ENCODE measurements at places on chromosomes 1 and 21.

DNA sequence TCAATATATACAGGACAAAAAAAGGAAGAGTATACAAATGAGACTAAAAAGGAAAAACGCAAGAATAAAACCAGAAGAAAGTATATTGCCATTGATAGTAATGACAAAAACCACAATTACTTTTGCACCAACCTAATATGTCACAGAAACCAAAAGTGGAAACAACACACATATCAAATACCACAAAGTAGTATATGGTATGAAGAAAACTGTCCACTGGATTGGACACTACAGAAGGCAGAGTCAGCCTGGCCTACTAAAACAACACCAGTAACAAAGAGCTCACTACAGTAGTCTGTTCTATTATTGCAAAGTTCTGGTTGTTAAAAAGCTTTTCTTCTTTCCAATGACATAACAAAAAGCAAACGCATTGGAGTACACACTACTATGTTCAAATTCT is 17.7 kb downstream of the TESK2 start:
- DNase-seq: no peak

GRCh38 chr1:101364370-101365120 is 127.7 kb downstream of the S1PR1 start:
- no peak for DNase-seq

GRCh38 chr1:106768077-106768476 is 288.4 kb upstream of the PRMT6 start:
- no peak for DNase-seq

DNA sequence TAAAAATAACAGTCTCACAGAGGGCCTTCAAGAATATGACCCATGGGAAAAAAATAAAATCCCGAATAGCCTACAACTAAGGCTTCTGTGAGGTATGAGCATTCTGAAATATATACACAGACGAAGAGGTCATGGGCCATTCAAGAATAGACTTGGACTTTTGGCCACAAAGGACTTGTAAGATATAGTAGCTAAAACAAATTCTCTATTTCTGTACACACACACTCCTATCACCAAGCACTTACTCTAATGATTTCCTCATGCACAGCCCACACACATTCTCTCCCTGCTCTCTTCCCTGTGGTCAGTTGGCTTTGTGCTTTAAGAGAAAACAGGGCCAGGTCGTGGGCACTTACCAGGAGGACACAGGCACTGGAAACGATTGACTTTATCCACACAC is 69.7 kb upstream of the ADAM30 start:
- no peak for DNase-seq

GRCh38 chr1:231702331-231702730 is 75.7 kb downstream of the DISC1 start:
- no peak for DNase-seq

- peak; percentile 74 for DNase-seq
Measured at GRCh38 chr1:144101397-144102045, 129.7 kb upstream of the FAM72C start.

- DNase-seq: no peak
Measured at GRCh38 chr1:31084782-31085569, 19.5 kb upstream of the PUM1 start.

DNA sequence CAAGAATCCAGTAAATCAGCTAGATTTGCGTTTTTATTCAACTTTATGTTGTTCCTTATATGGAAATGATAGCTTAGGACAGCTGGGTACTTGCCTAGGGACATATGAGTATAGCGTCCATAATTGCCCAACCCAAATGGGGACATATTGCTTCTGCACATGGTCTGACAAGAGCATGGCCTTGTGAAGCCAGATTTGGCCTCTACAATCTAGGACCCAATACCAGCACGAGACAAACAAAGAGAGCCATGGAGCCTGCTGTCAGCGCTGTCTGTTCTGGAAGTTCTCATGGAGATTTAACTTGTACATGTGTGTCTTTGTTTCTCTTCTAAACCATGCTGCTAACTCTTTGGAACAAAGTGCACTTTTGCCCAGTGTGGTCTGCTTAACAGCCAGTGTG is 240.0 kb upstream of the CAMK1G start:
- DNase-seq: no peak

DNA sequence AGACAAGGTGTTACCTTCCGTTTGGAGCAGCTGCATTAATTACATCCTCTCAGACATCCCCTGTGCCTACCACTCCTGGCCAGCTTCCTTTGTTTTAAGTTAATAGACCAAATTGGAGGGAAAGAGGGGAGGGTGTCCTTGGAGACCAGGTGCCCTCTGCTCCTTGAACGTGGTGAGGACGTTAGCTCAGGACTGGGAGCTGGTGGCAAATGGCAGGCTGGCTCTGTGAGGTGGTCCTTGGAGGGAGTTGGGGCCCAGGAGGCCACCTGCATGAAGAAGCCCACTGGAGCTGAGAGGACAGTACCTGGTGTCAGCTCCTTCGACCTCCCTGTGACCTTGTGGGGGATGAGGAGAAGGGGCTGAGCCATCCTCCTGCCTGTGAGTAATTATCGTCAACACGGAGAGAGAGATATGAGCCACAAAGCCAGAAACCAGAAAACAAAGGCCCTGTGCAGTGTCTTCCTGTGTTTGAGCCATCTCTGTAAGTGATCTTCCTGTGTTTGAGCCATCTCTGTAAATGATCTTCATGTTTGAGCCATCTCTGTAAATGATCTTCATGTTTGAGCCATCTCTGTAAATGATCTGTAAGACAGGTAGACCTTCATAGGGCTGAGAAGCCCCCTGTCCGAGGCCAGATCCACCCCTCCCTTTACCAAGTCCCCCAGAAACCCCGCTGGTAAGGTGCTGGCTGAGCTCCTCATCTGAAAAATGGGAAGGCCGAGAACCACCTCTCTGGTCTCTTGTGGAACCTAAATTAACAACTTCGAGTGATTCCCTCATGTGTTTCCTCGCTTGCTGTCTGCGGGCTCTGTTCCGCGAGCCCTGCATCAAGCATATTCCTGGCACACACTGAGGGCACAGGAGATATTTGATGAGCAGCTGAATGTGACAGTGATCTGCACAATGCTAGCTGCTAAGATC is 126.0 kb downstream of the CAMTA1 start:
- no peak for DNase-seq

GRCh38 chr21:35239811-35240219 is 190.7 kb upstream of the RUNX1 start:
- no peak for DNase-seq

GRCh38 chr1:237981223-237981622 is 90.5 kb upstream of the ZP4 start:
- no peak for DNase-seq

- no peak for DNase-seq
Measured at GRCh38 chr1:167057241-167057688, 32.9 kb downstream of the GPA33 start.

DNA sequence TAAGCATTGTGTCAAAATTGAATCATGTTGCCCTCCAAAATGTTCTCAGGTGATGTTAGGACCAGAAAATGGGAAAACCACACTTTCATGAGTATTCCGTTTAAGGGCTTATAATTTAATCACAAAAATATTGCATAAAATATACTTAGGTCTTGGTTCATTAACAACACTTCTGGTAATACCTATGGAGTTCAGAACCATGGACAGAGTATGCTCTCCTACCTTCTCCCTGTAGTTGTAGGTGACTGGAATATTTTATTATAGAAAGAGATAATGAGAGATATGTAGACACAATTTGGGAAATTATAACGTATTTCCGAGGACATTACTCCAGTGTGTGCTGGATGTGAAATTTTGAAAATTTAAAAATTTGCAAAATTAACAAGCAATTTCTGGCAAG is 232.5 kb downstream of the NCAM2 start:
- DNase-seq: no peak

- no peak for DNase-seq
Measured at GRCh38 chr1:87044840-87045239, 130.4 kb downstream of the HS2ST1 start.

GRCh38 chr21:42097860-42098454 is 26.8 kb downstream of the UMODL1 start:
- peak; percentile 77 for DNase-seq

- no peak for DNase-seq
Measured at GRCh38 chr1:178055093-178055492, 38.8 kb upstream of the RASAL2 start.

GRCh38 chr1:211066781-211067384 is 67.1 kb downstream of the KCNH1 start:
- no peak for DNase-seq

GRCh38 chr21:36104317-36105300 is 30.3 kb upstream of the CBR3 start:
- DNase-seq: peak; percentile 52

DNA sequence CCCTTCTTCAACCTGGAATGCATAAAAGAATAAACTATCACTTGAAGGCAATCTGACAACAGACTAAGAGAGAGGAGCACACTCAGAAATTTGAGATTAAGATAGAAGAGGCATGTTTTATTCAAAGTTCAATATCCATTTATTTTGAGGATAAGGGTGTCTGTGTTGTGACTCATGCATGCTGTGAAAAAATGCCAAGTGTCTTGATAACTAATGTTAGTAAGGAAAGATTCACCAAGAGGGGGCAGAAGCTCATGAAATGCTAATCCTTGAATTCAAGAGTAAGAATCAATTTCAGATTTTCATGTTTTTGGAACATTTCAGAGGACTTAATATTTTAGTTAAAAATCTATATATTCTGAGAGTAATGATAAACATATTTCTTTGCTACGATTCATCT is 94.0 kb downstream of the IFI44 start:
- DNase-seq: no peak

GRCh38 chr1:20139776-20140612 is 871 bp downstream of the PLA2G2F start:
- DNase-seq: no peak

- DNase-seq: no peak
Measured at GRCh38 chr1:79711001-79711431, 704.5 kb upstream of the ADGRL4 start.

DNA sequence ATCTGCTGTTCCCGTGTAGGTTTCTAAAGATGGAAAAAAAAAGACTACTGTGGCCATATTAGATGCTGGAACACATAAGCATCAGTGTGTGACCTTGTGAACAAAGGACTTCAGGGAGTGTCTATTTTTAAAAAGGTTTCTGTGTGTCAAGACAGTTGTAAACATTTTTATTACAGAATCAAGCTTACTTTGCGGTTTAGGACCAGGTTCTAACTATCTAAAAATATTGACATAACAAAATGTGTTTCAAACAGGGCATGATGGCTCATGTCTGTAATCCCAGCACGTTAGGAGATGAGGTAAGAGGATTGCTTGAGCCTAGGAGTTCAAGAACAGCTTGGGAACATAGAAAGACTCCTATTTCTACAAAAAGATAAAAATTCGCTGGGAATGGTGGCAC is 7.1 kb upstream of the DDI2 start:
- DNase-seq: no peak

DNA sequence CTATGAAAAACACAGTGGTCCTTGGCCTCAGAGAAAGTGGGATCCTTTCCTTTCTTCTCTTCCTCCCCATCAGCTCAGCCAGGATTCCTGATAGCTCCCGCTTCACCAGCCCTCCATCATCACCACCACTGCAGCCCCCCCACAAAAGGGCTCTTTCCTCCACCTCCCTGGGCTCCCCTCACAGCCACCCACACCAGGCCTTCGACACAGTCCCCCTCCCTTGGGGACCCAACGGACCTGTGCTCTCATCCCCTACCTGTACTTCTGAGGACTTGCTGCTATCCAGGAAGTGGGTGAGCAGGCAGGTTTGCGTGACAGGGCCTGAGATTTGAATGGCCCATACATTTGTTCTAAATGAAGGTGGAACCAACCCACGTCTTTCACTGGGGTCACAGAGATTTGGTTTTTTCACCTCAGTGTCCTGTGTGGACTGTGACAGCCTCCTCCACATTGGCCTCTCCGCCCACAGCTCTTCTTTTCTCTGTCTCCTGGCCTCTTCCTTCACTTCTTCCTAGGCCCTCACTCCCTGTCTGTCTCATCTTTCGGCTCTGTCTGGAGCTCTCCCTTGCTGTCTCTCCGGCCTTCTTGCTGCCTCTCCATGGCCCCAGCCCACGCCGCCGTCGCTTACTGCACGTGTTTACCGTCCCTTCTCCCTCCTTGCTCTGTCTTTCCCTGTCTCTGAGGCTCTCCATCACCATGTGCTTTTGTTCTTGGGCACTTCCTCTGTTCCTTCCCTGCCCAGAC is 238.6 kb downstream of the FOXD2 start:
- DNase-seq: peak; percentile 29

Data from ureter (tissue), 1 donor.